ENCODE measurements at places on chromosomes 12 and 14.

DNA sequence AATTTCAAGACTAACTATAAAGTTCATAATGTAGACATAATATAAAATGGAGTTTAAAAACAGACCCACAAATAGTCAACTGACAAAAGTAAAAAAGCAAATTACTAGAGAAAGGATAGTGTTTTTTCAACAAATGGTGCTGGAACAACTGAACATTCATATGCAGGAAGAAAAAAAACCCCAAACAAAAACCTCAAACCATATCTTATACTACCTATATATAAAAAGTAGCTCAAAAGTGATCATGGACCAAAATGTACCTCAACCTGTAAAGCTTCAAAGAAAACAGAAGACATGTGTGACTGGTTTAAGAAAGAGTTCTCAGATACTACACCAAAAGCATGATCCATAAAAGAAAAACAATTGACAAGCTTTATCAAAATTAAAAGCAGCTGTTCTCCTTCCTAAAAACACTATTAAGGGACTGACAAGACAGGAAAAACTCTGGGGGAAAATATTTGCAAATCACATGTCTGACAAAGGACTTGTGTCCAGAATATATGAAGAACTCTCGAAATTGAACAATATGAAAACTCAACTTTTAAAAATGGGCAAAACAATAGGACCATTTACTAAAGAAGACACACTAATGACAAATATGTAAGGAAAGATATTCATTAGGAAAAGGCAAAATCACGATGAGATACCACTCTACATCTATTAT is 22.7 kb upstream of the ARID4A start:
- DNase-seq, result no peak

- no peak for DNase-seq
Measured at GRCh38 chr12:58916921-58917511, 3.3 kb downstream of the LRIG3 start.

DNA sequence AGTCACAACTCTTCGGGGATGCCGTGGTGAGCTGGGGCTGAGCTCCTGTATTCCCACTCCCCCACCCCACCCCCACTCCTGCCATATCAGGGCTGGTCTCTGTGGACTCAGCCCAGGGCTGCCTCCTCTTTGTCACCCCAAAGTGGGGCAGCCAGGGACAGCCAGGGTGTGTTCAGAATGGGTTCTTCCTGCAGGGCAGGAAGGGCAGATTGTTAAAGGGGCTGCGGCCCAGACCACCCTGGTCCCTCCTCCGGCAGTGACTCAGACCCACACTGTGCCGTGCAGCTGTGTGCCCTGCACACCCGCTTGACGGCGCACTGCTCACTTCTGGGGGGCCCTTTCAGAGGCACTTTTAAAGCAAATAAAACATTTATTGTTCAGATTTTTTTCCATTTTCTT is 9.3 kb downstream of the SLC48A1 start:
- no peak for DNase-seq

DNA sequence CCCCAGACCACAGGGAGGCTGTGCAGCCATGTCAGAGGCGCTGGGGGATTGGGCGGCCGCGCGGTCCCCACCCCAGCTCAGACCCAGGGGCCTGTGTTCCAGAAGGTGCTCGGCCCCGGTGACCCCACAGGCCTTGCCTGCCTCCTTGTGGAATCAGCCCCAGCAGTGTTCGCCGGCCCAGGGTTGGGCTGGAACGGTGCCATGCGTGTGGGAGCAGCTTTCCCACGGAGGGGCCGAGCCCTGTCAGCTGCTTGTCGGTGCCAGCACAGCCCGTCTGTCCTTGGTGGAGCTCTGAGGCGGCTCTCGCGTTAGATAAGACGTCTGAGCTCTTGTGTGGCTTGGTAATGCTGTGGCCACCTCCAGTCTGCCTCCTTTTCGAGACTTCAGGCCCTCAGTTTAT is 8.5 kb downstream of the ZFYVE21 start:
- DNase-seq, result no peak

DNA sequence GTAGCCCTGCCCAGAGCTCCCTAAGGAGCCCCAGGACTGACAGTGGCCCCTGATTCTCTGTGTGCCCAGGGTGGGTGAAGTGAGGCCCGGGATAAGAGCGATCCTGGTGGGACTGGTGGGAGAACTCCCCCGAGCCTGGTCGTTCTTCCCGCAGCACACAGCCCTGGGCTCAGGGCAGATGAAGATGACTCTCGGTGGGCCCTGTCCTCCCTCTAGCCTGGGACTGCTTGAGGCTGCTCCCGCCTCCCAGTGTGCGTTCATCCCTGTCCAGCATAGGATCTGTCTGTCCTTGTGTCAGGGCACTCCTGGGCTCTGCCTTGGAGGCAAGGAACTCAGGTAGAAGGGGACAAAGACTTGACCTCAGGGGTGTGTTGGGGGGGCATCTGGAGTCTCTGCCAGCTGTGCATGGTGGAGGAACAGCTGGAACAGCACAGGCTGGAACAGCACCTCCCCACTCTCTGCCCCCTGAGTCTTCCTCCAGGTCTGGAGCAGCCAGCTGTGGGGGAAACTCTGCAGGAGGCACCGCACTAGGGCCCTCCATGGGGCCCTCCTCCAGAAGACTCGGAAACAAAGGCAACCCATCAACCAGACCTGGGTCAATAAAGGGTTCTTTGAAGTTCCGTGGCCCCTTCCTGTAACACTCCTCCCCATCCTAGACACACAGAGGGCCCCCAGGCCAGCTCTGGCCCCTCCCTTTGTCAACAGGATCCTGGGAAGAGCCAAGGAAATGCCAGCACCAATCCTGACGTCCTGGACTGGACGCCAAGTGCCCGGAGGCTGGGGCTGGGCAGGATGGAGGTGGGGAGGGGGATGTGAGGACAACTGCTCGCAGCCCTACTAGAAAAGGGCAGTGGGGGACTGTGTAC is 15.9 kb downstream of the FAIM2 start:
- DNase-seq, result no peak

DNA sequence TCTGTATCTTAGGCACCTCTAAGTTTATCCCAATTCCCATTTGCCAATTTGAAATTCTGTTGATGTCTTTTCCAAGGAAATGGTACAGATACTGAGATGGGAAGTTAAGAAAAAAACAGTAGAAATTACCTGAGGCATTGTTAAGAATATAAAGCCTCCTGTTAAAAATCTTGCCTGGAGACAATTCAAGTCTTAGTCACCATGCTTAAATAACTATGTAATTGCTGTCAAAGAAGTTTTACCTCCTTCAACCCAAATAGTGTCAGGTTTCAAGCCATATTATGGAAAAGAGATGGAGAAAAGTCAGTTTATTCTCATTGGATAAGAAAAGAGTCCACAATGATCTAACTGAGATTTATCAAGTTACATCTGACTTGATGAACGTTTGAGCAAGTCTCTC is 974.7 kb downstream of the GALC start:
- DNase-seq, result no peak

- no peak for DNase-seq
Measured at GRCh38 chr14:59566296-59566695, 10.3 kb downstream of the CCDC175 start.

DNA sequence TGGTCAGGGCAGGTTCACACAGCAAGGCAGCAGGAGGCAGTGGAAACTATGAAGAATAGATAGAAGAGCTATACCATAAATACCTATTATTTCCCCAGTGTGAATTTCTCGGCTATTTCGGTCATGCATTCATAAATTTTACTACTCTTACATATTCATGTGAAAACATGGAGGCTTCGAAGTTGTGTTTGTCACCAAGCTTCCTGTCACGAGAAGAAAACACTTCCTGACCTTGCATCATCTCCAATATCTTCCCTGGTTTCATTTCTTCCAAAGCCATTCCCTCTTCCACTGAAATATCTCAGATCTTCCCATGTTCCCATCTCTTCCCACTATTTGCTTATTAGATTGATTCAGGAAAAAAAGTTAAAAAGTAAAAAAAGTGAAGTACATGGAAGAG is 80.4 kb downstream of the CPNE8 start:
- DNase-seq, result no peak

GRCh38 chr14:94128216-94128839 is 1.1 kb downstream of the IFI27L2 start:
- DNase-seq, result no peak

DNA sequence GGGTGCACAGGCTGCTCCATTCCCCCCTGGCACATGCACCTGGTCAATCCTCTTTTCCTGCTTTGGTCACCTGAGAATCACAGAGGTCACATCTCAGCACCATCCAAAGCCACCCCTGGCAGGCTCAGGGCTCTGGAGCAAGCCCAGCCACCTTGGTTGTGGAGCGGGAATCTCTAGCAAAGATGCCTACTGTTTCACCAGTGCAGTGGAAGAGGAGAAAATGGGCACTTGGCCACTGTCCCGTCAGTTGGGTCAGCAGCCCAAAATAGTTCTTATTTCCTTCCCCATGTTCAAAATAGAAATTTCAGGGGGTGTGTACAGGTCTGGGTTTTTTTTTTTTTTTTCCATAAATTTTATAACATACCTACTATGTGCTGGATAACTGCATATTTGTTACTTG is 18.3 kb downstream of the RTL1 start:
- no peak for DNase-seq

GRCh38 chr12:3285570-3285969 is 205.4 kb upstream of the PRMT8 start:
- DNase-seq, result no peak

DNA sequence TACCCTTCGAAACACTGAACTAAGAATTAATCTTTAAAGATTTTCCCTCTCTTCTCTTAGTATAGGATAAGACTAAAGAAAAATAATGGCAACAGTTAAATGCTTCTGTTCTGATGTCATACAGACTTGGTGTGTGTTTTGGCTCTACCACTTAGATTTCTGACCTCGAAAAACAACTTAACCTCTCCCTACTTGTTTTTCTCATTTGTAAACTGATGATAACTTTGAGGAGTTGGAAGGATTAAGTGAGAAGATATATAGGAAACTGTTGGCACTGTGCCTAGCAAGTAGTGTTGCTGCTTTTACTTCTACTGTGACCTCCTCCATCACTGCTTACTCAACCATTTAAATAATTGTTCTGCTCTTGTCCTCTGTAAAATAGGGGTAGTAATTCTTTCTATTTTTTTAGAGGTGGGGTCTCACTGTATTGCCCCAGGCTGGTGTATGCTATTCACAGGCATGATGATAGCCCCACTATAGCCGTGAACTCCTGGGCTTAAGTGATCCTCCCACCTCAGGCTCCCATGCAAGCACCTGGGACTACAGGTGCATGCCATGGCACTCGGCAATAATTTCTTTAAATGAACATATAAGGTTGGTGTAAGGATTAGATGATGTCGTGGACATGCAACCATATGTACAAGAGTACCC is 22.4 kb downstream of the PALS1 start:
- DNase-seq, result no peak

- no peak for DNase-seq
Measured at GRCh38 chr12:131683266-131684014, 27.4 kb upstream of the SFSWAP start.

DNA sequence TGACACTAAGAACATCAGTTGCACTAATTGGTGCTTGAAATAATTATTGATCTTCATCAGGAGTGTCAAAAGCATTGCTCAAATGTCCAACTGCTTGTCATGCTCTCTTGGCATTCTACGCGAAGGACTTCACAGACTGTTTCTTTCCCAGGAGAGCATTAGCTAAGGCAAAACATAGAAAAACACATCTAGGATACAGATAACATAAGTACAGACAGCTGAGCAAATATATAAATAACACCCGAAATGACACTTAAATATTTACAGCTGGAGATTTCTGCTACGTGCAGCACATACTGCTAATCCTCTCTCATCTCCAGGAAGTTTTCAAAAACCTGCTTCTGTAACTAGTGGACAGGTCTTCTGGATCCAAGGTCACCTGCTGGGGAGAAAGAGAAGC is 120.0 kb upstream of the PRMT8 start:
- no peak for DNase-seq

- DNase-seq, result no peak
Measured at GRCh38 chr12:118271183-118271582, 101.5 kb downstream of the TAOK3 start.

- DNase-seq, result no peak
Measured at GRCh38 chr12:4787965-4788364, 67.8 kb downstream of the GALNT8 start.

DNA sequence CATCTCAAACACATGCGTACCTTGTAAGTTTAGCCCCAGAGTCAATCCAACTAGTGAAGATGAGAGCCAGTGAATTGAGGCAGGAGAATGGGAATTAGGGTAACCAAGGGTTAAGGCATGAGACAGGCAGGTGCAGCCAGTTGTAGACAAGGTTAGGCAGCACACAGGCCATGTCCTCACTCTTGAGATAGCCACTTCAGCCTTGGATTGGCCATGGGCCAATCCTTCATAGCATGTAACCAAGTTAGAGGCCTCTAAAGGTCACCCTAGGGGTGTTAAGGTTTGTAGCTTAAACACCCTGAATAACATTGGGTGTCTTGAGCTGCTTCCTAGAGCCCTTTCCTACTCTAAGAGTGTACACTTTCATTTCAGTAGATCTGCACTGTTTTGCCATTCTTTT is 208.2 kb upstream of the RBM19 start:
- no peak for DNase-seq

- no peak for DNase-seq
Measured at GRCh38 chr12:15446807-15447206, 124.5 kb downstream of the PTPRO start.

DNA sequence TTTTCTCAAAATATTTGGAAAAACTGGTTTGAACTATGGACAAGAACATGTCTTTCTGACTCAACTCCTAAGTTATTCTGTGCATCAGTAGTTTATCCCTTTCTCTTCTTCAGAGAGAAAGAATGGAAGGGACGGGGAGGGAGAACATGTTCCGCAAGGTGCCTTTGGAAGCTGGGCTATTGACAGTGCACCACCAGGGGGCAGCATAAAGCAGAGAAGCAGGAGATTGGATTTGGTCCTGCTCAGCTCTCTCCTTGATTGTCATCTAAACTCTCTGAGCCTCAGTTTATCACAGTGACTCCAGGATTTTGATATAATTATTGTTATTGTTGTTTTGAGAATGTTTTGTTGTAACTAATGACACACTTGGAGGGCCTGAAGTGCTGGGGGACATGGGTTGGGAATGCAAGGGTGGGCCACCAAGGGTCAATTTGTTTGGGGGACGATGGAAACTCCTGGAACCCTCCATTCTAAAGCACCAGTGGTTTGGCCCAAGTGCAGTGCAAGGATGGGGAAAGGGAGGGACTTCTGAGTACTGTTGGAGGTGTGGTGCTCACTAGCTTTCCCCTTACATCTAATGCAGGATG is 45.3 kb upstream of the ANO6 start:
- DNase-seq, result peak; percentile 65

GRCh38 chr14:77986773-77987172 is 183.4 kb upstream of the NRXN3 start:
- DNase-seq, result no peak

- peak; percentile 18 for DNase-seq
Measured at GRCh38 chr14:63853831-63854293, 1.1 kb downstream of the SYNE2 start.

- no peak for DNase-seq
Measured at GRCh38 chr14:85619851-85620250, 89.9 kb downstream of the FLRT2 start.

DNA sequence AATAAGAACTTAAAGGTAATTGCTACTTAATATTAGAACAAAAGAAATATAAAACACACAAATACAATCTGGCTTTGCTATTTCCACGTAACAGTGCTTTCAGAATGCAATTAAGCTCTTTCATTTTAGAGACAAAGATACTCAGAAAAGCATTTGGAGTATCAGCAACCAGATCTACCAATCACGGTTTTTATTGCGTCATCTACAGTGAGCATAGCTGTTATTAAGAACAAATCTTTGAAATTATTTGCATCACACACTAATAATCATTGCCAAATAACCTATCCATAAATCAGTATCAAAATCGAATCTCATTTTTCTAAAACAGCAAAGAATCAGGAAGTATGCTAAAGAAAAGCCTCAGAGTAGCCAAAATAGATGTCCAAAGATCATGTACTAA is 26.9 kb upstream of the GARIN2 start:
- DNase-seq, result no peak

GRCh38 chr12:110930348-110931314 is 10.3 kb upstream of the MYL2 start:
- no peak for DNase-seq

Data from progenitor cell of endocrine pancreas (in vitro differentiated cells).